ENCODE measurements at places on chromosomes 4 and X.

GRCh38 chr4:14333616-14334015 is 668.7 kb upstream of the CPEB2 start:
- no peak for DNase-seq

- DNase-seq = no peak
These were observed 48.5 kb upstream of the MYOZ2 start for GRCh38 chr4:119087121-119087520.

- DNase-seq = no peak
These were observed 638.0 kb upstream of the FRG1 start for GRCh38 chr4:189302719-189303118.

DNA sequence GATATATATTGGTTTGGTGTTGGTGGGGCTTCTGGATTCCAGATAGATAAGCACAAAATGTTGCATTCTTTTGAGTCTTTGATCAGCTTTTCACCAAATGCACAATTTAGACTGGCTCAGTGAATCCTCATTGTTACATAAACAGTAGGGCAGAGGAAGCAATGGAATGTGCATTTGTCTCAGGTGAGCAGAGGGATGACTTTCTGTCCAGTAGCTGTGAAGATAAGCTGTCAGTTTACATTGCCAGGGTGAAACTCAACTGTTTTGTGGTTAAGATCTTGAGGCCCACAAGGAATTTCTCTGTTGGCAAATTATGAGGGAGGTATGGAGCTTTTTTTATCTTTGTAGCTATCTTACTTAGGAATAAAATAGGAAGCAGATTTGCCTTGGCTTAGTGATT is 168.0 kb downstream of the GALNTL6 start:
- DNase-seq = no peak

DNA sequence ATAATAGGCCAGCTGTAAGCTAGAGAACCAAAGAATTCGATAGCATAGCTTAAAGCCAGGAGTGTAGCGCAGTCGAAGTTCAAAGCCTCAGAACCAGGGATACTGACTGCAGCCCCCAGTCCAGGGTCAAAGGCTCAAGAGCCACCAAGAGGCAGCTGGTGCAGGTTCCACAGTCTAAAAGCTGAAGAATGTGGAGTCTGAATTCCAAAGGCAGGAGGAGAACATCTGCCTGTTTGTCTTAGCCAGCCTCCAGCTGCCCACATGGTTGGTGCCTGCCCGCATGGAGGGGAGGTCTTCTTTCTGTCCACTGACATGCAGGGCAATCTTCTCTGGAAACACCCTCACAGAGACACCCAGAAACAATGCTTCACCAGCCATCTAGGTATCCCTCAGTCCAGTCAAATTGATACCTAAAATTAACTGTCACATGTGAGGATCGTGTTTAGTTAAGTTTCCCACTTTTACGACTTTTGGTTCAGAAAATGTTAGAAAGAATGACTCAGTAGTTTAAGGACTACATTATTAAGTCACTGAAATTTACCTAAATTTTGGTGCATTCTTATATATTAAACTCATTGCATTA is 52.8 kb upstream of the RHOH start:
- no peak for DNase-seq

GRCh38 chr4:13893211-13893610 is 265.7 kb upstream of the BOD1L1 start:
- DNase-seq = no peak

GRCh38 chr4:8828869-8829268 is 42.8 kb downstream of the HMX1 start:
- DNase-seq = no peak

DNA sequence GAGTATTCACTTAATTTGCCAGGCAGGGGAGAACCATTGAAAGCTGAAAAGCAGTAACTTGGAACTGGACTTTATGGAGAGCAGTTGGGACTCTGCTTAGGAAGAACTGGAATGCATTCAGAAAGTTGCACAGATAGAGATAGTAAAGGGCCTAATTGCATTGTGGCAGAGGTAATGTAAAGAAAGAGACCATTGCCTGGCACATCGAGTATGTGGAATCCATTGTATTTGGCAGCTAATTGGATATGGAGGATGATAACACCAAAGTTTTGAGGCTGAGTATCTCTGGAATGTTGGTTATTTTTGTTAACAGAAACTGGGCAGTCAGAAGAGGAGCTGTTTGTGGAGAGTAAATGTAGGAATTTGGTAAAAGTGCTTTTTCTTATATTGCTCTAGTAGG is 169.9 kb downstream of the BMPR1B start:
- no peak for DNase-seq

DNA sequence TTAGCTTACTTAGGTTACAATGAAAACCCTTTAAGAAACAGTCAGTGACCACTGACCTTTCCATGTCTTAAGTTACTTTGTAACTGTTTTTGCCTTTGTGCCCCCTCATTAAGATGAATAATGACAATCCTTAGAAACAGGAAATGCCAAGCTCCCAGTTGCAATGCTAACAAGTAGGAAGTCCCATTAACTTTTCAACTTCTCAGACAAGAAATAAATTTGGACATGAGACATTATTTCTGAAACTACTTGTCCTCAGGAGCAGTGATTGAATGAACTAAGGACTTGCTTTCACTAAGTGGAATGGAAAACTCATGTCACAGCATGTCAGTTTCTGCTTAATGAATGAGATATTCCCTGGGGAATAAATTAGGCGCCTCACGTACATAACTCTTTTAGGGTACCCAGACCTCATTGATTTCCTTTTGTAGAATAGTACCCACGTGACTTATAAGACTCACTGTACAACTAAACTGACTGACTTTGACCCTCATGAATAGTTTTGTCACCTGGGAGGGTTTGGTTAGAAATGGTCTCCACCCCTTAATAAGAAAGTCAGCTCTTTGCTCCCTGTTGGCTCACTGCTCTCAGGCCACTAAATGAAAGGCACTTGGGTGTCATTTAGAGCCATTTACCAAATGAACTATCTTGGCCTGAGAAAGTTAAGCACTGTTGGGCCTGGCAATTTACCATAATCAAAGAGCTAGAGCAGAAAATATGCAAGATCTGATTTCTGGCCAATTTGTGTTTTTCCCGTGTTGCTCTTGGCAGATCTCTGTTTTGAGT is 383.9 kb downstream of the RPA4 start:
- no peak for DNase-seq

GRCh38 chr4:81966676-81967075 is 407.1 kb downstream of the HNRNPD start:
- DNase-seq = no peak

DNA sequence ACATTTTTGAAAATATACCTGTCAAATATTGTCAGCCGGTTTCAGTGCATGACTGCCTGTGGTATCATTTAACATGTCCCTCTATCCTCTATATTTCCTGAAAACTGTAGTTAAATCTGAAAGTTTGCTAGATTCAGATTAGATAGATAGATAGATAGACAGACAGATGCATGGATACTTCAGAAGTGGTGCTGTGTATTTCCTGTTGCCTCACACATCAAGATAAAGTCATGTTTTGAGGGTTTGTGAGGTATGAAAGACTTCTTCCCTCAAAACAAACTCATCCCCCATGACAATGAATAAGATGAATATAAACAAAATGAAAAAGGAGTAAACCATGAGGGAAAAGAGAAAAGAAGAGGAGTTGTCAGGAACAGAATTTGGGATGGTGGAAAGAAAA is 6.0 kb upstream of the BST1 start:
- DNase-seq = no peak

DNA sequence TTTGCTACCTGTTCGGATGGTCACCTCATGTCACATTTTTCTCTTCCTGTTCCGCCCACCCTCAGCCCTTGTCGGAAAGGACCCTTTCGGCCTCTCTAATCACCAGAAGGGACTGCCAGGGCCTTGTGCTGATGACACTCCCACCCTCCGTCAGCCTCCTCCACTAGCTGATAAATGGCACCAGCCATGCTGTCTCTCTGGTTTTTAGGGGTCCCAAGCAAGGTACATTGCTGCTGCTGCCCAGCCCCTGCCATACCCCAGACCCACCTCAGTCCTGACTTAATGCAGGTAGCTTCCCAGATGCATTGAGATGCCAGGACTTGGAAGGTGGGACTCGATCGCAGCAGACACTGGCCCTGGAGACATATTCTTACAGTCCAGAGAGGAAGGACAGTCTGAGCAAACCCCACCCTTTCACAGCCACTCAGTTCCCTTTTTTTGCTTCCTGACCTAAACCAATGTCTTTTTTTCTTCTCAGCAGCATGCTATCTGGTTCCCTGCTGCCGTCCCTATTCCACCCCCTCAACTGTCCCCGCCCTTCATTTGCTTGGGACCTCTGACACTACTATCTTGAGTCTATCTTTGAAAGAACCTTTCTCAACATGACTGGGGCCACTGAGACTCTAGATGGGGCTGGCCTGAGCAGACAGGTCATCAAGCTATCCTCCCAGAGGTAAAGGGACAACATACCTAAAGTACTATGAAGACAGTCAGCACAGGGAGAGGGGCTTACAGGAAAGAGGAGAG is at the start of gene BTK:
Gene BTK (minus strand): TSS at position 397 of the 747 bp plus-strand sequence. CDS start 10,907 bp downstream, outside the sequence.
- DNase-seq = no peak

GRCh38 chr4:184142121-184143000 is 75.3 kb downstream of the ENPP6 start:
- DNase-seq = no peak

DNA sequence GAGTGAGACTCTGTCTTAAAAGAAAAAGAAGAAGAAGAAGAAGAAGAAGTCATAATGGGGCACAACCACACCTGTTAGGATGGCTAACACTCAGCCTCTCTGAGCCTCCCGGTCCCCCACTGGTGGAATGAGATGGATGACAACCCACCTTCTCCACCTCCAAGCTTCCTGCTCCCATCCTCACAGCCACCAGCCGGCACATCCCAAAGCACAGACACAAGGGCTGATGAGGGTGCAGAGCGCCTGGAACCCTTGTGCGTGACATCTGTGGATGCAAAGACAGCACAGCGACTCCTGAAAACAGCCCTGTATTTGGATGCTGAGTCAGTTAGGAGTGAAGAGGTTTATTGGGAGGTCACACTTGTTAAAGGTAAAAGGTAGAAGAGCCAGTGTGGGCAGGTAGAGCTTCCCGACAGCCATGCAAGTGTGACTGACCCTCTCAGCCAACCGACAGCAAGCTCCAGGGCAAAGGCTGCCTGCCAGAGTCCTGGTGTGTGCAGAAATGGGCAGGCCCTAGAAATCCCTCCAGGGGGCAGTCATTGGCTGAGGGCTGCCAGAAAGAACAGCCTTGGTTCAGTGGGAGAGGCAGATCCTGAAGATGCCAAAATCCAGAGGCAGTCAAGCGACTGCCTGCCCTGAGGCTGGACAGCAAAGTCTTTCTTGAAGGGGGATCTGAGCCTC is 26.6 kb upstream of the MAN2B2 start:
- DNase-seq = no peak

DNA sequence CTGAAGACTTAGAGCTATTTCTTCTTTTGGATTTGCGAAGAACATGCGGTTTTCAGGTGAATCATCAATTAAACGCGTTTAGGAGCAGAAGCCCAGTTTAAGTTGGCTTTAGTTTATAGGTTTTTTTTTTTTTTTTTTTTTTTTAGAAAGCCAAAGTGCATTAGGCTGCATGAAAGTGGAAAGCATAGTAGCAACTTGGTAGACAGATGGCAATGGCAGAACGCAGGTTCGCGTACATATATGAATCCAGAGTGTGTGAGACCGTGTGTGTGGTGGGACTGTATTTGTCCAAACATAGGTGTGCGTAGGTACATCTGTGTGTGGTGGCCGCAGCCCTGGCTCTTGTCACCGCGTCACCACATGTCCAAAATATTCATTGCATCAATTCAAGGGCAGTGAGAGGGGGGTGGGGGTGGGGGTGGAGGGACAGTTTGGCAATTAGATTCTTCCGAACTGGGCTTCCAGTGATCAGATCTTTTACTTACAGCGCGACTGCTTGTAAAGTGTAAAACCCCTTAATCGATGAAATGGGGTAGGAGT is 901 bp downstream of the JADE1 start:
- DNase-seq = no peak

DNA sequence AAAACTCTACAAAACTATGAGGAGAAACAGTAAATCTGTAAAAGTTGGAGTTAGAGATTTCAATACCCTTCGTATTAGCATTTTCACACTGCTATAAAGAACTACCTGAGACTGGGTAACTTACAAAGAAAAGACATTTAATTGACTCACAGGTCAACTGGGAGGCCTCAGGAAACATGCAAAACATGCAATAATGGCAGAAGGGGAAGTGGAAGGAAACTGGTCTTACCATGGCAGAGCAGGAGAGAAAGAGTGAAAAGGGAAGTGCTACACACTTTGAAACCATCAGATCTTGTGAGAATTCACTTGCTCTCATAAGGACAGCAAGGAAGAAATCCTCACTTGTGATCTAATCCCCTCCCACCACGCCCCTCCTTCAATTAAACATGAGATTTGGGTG is 949.9 kb downstream of the TECRL start:
- no peak for DNase-seq

DNA sequence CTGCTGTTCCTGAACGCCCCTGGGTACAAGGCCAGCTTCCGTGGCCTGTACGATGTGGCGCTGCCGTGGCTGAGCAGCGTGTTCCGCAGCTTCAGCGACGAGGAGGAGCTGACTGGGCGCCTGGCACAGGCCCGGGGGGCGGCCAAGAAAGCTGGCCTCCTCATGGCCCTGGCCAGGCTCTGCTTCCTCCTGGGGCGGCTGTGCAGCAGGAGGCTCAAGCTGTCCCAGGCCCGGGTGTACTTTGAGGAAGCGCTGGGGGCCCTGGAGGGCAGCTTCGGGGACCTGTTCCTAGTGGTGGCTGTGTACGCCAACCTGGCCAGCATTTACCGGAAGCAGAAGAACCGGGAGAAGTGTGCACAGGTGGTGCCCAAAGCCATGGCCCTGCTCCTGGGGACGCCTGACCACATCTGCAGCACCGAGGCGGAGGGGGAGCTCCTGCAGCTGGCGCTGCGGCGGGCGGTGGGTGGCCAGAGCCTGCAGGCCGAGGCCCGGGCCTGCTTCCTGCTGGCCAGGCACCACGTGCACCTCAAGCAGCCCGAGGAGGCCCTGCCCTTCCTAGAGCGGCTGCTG is 28.2 kb downstream of the SH3TC1 start:
- no peak for DNase-seq

DNA sequence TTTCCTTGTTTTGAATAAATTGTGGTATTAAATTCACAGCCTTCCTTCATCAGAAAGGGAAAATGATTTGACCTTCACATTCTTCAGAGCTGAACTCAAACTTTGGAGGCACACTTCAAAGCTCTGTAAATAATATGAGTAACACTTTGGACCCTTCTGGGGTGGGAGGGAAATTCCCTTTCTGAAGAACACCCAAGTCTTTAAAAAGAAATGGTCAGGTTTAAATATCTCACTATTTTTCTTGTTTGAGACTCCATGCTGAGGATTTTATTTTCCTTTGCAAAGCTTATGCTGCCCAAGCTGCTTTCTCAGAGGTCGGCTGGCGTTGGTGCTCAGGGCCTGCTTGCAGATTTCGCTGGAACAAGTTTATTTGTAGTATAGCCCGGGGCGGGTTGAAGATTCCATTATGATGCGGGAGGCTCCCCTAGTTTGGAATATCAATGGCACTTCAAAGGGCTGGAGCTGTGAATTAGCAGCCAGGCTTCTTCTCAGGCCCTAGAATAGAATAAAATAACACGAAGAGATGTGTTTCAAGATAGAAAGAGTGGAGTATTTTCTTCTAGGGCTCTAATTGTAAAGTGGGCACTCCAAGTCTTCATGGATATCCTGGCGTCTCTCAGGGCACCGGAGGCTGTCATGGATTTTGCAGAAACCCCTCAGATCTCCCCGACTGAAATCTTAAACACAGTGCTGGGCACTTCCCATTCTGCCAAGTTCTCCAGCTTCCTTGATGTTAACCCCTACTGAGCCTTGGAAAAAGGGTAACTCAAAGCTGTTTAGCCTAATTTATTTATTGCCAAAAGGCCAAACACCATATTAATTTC is 315.6 kb downstream of the GPAT3 start:
- no peak for DNase-seq

GRCh38 chrX:134571796-134572195 is 86.5 kb downstream of the PLAC1 start:
- no peak for DNase-seq
